Transverse colon (tissue), 4 donors: ENCODE measurements at places on chromosomes 6 and 20. TPM values are rescaled to one million over a fixed set of nuclear protein-coding genes. Genes with fewer than 3 reads are reported as not detected.

DNA sequence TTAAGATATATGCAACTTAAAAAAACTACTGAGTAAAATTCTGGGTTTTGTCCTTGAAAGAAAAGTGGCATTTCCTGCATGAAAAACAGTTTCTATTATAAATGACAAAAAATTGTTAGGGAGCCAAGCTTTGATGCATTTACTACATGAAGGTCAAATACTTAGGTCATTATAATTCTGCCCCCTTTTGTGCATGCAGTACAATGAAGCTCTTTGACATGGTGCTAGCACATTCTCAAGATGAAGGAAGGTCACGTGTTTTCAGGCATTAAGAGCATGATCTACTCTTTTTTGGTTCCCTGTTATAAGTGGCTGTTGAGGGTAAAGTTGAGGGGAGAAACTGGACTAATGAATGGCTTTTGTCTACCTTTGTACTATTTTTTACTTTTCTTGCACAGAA, 72.7 kb downstream of the FOXO3 start:
- DNase-seq: no peak

DNA sequence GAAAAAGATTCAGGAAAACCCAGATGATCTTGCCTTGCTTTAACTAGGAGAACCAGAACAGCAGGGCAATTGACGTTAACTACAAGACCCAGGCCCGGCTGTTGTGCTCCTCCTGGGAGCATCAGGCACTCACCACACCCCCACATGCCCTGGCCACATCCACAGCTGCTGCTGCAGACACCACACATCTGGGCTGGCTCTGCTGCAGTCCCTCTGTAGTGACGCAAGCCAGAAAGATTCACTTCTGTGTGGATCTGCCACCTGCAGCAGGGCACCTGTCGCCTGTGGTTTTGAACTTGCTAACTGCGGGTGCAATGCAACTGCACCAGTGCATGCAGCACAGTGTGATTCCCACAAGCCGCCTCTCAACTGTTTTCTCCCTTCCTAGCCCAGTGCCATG, 228.8 kb downstream of the SYNDIG1 start:
- DNase-seq: no peak

- peak; percentile 26 for DNase-seq
Measured at GRCh38 chr6:30814146-30815040, 69.9 kb upstream of the DDR1 start.

DNA sequence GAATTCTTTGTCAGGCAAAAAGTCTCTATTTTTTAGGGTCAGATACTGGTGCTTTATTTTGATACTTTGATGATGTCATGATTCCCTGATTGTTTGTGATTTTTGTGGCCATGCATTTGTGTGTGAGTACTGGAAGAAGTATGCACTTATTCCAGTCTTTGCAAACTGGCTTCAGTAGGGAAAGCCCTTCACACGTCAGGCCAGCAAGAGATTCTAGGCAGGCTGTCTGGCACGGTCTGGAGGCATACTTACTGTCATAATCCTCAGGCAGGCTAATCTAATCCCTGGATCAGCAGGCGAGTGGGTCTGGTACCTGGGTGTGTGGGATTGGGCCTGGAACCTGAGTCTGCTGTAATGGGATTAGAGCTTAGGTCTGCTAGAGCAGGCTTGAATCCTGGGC, 391.8 kb upstream of the MMS22L start:
- DNase-seq: no peak

- DNase-seq: no peak
Measured at GRCh38 chr20:62171245-62171644, 11.6 kb upstream of the MTG2 start.

DNA sequence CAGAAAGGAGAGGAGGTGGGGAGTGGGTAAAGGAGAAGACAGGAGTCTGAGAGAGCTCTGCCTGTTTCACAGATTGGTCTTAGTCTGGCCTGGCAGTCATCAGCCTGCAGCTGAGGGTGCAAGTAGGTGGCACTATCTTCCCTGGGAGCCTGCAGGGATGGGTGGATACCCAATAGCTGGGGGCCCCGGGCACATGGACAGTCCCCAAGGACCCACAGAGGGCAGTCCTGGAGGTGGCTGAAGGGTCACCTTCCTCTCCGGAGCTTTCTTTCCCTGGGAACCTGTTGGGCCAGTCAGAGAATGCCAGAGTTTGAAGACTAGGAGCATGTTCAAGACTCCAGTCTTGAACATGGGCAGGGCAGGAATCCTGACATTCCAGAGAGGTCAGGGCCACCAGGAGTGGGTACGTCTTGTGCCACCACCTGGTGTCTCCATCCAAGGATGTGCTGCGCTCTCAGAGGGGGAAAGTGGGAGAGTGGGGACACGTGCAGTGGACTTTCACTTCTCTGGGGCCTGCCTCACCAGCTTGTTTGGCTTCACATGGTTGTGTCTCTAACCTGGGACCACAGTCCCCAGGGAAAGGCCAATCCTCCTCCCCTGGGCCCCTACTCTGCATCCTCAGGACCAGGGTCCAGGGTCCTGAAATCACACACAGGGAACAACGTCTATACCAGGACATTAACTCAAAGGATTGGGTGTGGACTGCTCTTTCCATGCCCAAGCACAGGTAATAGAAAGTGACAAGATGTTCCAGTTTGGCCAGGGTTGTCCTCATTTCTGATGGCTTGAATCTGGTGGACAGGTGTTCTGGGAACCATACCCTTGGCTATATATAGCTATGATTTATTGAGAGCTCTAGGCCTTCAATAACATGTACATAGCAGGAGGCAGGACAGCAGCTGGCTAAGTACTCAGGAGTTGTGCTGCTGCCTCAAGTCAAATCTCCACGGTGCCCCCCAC, 18.0 kb downstream of the AARS2 start:
- DNase-seq: no peak

The ANGPT4 gene
- 0.14 TPM for total RNA-seq

The COL11A2 gene
- 0.75 TPM for total RNA-seq
